ENCODE measurements at places on chromosomes 1 and 21.

GRCh38 chr1:57238233-57238781 lies 185.6 kb downstream of the DAB1 start:
- DNase-seq: no peak

GRCh38 chr1:111236806-111237205 lies 9.3 kb downstream of the CHI3L2 start:
- no peak for DNase-seq

DNA sequence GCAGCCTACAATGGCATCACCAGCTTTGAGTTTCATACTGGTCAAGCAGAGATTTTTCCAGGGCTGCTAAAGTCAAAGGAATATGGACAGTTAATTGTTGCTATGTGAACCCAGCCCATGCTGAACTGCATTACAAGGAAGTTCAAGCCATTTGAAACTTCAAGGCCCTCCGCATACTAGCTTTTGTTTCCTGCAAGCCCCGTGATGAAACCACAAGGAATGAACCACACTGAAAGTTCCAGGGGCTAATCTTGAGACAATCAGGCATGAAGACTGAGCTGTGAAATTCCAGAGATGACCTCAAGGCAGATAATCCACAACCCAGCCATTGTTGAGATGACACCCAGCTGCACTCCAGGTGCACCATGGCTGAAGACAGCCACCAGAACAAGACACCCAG lies 180.8 kb downstream of the C1orf21 start:
- DNase-seq: no peak

GRCh38 chr1:116504308-116505156 lies 66.3 kb downstream of the CD58 start:
- peak; percentile 78 for DNase-seq

DNA sequence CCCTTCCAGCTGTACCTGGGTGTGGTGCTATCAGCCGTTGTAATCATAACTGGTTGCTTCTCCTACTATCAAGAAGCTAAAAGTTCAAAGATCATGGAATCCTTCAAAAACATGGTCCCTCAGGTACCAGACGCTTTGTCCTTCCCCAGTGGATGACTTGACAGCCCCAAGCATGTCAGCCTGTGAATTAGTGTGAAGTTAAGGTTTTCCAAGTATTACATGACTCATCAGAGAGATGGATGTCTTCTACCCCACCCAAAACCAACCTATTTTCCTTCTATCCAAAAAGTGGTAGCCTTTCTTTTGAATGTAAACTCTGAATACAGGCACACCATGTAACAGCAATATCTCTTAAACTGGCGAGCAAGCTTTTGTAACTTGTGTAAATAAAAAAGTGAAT lies 15.1 kb downstream of the ATP1A1 start:
- no peak for DNase-seq

GRCh38 chr1:59639266-59639665 lies 175.5 kb upstream of the HOOK1 start:
- no peak for DNase-seq

Data from activated T-helper 1 cell treated with Interleukin-2 at 50 U/mL for 16 hours (primary cell).